ENCODE measurements at places on chromosomes 7 and 10. TPM values are rescaled to one million over a fixed set of nuclear protein-coding genes. Genes with fewer than 3 reads are reported as not detected.

DNA sequence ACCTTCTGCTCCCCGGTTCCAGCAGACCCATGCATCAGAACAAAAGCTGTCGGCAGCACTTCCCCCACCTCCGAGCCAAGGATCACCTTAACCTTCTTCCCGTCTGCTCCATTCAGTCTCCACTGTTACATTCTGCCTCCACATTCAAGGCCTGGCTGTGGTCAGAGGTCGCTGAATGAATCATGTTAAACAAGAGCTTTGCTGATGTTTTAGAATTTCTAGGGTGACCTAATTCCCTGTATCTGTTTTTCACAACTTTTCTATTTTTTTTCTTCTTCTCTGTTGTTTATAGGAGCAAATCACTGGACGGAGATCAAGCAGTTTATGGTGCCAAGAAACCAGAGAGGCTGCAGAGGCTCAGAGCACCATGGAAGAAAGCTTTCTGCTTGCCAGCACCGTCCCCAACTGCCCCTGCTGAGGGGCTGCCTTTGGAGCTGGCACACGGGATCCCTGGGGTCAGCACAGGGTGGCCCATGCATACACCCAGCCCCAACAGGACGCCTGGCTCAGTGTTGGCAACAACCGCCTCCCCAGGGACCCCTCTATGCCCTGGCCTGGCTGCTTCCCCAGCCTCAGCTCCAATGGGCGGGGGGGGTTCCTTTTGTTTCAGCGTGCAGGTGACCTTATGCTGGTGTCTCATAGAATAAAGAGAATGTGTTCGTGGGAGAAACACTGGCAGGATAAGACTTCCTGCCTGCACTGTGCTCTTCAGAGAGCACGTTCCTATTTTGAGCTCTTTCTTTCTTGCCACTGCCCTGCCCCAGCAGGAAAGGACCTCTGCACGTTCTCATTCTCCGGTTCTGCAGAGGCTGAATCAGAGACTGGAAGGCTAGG lies 182.7 kb upstream of the LYZL2 start:
- DNase-seq, result no peak

DNA sequence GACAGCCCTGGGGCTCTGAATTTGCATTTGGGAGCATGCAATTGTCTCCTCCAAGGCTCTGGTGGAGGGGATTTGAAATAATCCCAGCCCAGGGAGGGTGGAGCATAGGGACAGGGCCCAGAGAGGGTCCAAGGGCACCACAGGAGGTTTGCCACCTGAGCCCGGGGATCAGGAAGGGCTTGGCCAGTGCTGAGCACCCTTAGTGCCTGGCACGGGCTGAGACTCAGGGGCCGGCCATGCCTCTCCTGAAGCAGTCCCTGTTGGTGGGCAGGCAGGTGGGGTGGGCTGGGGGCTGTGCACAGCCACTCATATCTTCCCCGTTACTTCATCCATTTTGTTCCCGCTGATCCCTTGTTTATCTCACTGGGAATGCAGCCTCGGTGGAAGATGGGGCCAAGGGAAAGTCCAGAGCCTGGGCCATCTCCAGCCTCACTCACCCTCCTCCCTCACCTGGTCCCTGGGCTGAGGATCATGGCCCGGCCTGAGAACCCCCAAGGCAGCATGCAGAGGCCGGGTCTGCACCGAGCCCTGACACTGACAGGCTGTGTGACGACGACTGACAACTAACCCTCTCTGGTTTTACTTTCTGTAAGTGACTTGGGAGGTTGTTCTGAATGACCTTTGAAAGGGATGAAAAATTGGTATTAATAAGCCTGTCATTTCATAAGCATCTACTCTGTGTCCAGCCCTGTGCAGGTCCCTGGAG lies 38.5 kb downstream of the KCTD7 start:
- DNase-seq, result no peak

The LBX1 gene
- not detected for total RNA-seq

The SYNPO2L gene
- not detected for total RNA-seq

The TBX20 gene
- not detected for total RNA-seq

The MYH16 gene
- not detected for total RNA-seq

The AKR1E2 gene
- 2.3 TPM for total RNA-seq

The CASP7 gene
- 20.3 TPM for total RNA-seq

The TAS2R5 gene
- 45.5 TPM for total RNA-seq

- no peak for DNase-seq
Observed at GRCh38 chr10:126191192-126191591, 197.1 kb downstream of the ADAM12 start.

GRCh38 chr7:133510326-133511055 lies 257.6 kb downstream of the EXOC4 start:
- no peak for DNase-seq

The AEBP1 gene
- total RNA-seq, result 59.8 TPM

DNA sequence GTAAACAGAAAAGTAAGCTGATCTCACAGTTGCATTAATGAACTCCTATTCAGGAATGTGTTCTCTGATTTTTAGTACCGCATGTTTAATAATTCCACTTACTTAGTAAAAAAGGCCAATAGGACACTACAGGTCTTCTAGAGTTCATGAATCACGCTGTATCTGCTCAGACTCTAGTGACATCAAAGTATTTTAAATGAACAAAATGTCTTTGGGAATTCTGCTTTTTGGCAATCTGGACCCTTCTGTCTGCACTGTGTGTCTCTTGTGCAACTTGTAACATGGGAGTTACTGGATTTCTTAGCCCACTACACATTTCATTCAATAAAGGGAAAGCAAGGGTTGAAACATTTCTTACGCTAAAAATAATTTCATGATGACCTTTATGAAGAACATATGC lies 50.2 kb downstream of the RABGEF1 start:
- peak; percentile 32 for DNase-seq

DNA sequence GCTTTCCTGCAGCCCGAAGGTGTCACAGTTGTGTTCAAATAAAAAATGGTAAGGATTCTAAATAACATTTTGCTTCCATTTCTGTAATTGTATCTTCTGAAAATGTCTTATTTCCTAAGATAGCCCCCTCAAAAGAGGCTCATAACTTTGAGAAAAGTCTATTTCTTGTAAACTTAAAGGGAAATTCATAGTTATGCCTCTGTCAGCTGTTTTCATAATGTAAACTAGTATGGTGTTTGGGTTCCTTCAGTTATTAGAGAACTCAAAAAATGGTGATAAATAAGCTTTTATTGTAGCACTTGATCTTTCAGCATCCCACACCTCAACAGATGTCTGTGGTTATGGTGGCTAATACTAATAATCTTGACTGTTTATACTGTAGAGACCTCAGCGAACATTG lies 57.1 kb downstream of the KLHDC10 start:
- no peak for DNase-seq

- no peak for DNase-seq
Observed at GRCh38 chr10:126016882-126017281, 120.5 kb downstream of the FANK1 start.

DNA sequence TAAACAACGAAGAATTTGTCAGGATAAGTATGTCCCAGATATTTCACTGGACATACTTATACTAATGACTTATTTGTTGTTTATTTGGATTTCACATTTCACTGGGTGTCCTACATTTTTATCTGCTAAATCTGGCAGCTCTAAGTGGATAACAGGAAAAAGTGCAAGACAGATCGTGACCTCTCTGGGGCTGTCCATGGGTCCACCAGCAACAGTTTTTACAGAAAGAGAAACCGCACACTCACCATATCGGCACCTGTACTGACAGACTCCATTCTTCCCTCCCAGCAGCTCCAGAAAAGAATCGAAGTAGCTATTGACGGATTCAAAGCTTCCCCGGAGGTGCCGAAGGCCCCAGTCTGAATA lies 393 bp downstream of the PLA2G12B start:
- no peak for DNase-seq

The CNTNAP2 gene
- total RNA-seq, result 0.45 TPM

The VAX1 gene
- total RNA-seq, result not detected

DNA sequence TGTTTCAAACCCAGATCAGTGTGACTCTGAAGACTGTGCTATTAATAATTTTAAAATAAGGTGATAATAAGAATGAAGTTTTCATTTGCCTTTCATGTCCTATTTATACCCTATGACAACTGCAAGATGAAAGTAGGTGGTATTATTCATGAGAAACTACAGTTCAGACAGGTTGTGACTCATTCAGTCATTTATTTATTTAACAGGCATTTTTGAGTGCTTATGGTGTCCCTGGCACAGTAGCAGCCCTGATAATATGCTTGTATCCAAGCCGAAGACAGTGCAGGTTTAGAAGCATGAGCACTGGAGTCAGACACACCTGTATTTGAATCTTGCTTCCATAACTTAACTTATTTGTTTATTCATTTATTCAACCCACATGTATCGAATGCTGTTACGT lies 87.1 kb downstream of the FZD1 start:
- DNase-seq, result no peak

GRCh38 chr7:136234040-136234439 lies 256.9 kb upstream of the MTPN start:
- DNase-seq, result no peak

The AKR1C3 gene
- total RNA-seq, result 228 TPM

The MBL2 gene
- total RNA-seq, result not detected

- no peak for DNase-seq
Observed at GRCh38 chr7:88202799-88203198, 17.0 kb downstream of the SRI start.

GRCh38 chr7:128007303-128007680 lies 23.9 kb downstream of the LRRC4 start:
- DNase-seq, result no peak

DNA sequence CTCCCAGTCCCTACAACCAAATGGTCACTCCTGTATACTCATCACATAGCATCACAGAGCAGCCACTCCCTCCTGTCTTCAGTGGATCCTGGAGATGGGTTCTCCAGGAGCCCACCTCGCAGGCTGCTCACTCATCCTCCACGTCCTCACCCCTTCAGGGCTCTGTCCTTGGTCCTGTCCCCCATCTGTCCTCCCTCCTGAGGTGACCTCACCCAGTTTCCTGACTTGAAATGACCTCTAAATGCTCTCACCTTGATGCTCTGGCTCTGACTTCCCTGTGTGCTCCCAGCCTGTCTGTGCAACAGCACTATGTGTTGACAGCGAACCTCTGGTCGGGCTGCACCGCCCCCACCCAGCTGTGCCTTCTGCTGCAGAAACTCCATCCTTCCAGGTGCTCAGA lies 2.1 kb upstream of the PPP2R2D start:
- no peak for DNase-seq

GRCh38 chr7:11492307-11492706 lies 339.7 kb downstream of the THSD7A start:
- DNase-seq, result no peak

The TRPV5 gene
- not detected for total RNA-seq

The MAT1A gene
- not detected for total RNA-seq

GRCh38 chr7:127667017-127667670 lies 15.2 kb downstream of the SND1 start:
- DNase-seq, result no peak

The FKBP14 gene
- 13.4 TPM for total RNA-seq

The ASB4 gene
- total RNA-seq, result not detected

The SH2D4B gene
- total RNA-seq, result not detected

The SEMA3D gene
- total RNA-seq, result 3.1 TPM

DNA sequence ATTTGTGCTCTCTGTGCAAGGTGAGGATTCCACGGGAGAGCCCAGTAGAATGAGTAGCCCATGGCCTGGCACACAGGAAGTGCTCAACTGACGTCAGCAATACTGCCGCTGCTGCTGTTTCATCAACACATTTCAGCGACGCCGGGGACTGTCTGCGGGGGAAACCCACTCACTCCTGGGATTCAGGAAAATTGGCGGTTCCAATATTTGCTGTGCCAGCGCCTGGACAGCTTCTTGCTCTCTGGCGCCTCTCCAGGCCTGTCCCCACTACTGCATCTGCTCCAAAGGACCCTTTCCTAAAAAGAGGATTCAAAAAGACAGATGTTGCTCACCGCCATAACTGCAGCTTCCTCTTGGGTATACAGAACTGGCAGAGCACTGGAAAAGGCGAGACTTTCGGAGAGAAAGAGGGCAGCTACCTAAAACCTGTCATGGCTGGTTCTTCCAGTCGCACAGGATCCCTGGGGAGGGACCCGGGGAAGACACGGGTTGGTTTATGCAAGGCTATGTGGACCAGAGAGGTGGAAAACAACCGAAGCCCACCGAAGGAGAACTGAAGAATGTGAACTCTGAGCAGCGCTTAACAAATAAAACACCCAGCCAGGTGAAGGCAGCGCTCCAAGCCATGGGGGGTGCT lies 39.7 kb upstream of the ENO4 start:
- DNase-seq, result peak; percentile 49

DNA sequence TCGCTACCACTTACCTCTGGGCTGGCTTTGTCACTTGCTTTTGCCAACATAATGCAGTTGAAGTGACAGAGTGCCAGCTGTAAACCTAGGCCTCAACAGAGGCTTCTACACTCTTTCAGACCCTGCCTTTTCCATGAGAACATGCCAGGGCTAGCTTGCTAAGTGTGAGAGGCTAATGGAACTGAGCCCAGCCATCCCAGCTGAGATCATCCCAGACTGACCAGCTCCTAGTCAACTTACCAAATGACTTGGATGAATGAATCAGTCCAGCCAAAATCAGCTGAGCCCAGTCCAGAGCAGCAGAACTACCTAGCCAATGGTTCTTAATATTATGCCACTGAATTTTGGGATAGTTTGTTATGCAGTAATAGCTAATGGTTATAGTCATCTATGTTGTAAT lies 34.7 kb upstream of the MKLN1 start:
- DNase-seq, result no peak

DNA sequence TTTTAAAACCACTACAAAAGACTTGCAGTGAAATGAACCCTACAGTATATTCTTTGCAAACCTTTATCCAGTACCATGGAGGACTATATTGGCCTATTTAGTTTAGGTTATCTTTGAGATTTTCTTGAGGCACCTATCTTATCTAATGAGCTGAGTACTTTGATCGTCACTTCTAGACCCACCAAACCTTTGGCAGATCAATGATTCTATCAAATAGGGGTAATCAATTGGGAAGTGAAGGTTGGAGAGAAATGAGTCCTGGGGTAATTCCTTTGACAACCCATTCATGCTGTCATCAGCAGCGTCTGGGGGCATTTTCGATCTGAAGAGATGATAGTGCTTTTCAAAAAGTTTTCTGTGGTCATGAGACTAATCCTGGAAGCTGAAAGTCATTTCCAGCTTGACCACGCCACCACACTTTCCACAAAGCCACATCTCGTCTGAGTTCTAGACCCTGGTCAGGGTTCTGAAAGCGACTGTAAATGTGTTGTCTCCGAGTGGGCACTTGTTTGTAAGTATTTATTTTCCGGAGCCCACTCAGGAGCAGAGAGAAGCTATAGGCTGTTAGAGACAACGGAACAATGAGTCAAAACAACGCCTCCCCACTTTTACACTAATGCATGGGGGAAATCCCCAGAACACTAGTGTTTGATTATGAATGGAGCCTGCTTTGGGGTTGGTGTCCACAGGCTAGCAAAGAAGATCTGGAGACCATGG lies 4.8 kb downstream of the EGR2 start:
- DNase-seq, result no peak

- DNase-seq, result peak; percentile 62
Observed at GRCh38 chr10:119104654-119105015, 722 bp downstream of the DENND10 start.

The TTYH3 gene
- 79.1 TPM for total RNA-seq

GRCh38 chr7:151115121-151115835 lies 29.0 kb downstream of the AGAP3 start:
- no peak for DNase-seq

Measured in stomach (tissue), 19 donors.